ENCODE measurements at places on chromosomes 7 and 10.

DNA sequence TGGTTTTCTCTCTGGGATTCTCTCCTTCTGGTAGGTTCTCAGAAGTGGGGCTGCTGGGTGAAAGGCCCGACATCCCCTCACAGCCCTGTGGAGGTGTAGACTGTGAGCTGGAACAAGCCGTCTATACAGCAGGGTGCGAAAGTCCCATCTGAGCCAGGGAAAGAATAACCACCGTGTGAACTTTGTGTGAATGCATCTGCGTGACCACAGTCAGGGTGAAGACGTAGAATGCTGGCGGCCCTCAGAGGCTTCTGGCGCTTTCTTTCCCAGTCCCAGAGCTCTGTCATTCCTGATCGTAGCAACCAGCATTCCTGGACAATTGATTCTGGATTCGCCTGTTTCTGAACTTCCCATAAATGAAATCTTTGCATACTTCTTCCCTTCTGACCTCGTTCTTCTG is 30.0 kb downstream of the ELFN1 start:
- DNase-seq, result no peak

DNA sequence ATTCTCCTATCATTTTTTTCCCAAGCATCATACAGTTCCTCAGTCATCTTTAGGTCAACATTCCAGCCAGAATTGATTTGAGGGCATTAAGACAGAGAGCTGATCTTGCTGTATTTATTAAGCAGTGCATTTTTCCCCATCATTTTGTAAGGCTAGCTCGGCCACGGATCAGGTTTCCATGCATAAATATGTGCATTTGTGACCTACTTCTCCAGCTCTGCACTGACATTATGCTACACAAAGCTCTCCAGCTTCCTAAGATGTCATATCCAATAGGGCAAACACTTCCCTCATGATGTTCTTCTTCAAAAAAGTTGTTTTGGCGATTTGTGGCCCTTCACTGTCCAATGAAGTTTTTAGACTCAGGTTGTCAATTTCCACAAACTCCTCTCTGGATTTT is 202.6 kb downstream of the C7orf25 start:
- no peak for DNase-seq

- DNase-seq, result no peak
Measured at GRCh38 chr10:70960316-70960715, 72.0 kb upstream of the PCBD1 start.

DNA sequence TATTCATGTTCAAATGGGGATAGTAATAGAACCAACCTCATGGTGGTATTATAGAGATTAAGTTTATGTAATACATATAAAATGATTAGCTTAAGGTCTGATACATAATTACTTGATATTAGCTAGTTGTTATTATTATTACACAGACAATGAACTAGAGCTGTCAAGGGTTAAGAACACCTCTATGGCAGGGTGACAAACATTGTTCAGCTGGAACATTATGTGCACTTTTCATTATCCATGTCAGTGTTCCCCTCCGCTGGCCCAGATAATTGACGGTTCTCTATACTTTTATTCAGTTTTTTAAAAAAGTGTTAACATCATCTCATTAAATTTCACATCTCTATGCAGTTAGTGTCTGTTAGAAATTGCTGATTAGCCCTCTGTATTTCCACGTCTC is 142.1 kb downstream of the CDK14 start:
- no peak for DNase-seq

DNA sequence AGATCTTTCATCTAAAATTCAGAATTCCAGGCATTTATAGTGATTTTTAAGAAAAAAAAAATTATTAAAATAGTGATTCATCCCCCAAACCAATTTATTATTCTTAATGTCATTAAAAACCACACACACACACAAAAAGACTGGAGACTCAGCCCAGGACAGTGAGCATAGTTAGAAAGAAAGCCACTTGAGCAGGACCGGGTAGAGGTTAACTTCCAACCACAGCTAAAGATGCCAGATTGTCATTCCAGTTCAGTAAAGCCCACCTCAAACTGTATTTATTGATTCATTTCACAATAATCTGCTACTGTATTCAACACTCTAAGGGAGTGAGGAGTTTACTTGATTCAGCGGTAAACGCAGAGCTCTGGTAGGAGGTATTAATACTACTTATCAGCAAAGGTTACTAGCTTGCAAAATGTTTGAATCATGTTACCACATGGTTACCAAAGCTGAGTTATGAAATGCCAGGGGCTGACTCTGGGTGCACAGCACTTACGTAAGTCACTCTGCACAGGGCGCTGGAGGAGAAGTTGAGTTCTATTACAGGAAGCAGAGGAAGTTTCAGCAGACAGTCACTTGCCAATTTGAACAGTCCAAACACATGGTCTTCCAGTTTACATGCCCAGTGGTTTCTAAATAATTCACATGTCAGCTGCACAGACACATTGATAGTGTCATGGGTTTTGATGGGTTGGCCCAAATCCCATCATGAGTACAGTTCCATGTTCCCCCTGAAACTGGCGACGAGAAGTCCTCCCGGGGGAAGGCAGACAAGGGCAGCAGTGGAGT is 64.6 kb downstream of the KLF6 start:
- no peak for DNase-seq

- DNase-seq, result no peak
Measured at GRCh38 chr7:2719007-2719406, 31.0 kb downstream of the AMZ1 start.

DNA sequence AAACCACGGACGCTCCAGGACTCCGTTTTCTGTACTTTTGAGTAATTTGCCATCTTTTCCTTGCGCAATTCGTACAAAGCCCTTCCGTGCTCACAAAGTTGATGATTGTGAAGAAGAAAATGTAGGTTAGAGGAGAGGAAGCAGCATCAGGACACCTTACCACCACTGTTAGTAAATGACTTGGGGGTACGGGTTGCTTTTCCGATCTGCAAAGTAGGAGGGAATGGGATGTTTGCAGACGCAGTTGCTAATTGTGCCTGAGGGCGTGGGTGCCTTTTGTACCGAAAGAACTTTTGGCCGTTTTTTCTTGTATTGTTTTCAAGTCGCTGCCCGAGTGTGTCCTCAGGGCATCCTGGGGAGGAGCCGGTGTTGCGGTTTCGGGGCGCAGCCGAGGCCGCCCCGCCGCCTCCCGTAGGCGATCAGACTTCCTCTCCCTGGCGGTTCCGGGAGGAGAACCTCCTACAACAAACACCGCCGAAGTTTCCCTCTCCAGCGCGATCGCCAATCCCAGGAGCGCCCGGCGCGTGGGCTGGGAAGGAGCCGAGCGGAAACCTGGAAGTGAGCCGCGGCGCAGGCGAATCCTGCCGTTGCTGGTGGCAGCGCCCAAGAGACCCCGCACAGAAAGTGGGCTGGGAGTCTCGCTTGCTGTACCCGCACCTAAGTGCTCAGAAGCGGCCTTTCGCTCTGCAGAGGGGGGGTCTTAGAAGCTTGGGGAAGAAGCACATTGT is 1.0 kb downstream of the PRR15 start:
- no peak for DNase-seq

- DNase-seq, result no peak
Measured at GRCh38 chr10:110985497-110986275, 66.3 kb downstream of the SHOC2 start.

- no peak for DNase-seq
Measured at GRCh38 chr10:56928714-56929113, 567.7 kb upstream of the ZWINT start.

DNA sequence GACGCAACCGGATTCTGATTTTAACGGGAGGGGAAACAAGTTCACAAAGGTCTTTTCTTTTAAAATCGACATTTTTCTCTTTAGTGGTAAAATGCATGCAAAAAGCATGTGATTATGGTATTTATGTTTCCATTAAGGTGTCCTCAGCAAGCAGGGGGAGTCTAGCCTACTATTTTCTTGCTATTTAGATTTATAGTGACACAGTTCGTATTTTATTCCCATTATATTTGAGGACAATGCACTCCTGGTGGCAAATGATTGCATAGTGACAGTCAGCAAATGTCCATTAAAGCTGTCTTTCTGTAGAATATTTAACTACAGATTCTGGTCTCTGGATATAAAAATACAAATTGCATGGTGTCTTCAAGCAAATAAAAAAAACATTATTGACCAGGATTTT is 554.2 kb downstream of the PARD3 start:
- no peak for DNase-seq

DNA sequence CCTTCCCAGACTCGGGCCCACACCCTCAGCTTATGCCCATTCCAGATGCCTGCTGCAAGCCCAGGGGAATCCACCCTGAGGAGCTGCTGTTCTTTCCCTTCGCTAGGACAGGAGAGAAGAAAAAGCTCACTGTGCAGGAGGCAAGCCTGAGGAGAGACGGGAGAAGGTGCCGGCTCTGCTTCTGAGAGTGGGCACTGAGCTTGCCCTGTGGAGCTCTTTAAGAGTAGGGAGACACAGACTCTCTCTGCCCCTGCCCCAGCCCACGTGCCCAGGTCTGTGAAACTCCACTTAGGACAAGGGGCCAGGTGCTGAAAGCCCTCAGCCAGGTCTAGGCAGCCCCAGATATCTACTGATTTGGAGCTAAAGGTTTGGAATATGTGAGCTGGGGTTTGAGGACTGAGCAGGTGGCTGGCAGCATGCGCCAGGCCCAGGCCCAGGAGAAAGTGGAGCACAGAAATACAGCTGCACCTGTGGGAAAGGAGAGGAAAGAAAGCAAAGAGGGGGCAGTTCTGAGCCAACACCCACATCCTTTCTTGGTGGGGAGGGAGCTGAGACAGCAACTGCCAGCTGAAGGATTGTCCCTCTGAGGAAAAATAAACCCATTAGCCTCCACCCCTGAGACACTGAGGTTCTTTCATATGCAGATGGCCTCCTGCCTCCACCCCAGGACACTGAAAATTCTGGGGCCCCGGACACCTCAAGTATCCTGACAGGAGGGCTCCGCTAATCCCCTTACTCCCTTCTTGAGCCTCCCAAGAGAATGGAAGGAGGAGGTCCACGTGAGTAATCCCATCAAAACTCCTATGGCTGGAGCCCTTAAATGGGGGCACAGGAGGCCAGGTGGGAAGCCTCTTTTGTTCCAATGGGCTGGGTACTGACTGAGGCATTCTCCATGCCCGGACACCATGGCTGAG is 7.3 kb downstream of the POLL start:
- no peak for DNase-seq

GRCh38 chr10:5117026-5117425 is 22.8 kb downstream of the AKR1C3 start:
- no peak for DNase-seq

DNA sequence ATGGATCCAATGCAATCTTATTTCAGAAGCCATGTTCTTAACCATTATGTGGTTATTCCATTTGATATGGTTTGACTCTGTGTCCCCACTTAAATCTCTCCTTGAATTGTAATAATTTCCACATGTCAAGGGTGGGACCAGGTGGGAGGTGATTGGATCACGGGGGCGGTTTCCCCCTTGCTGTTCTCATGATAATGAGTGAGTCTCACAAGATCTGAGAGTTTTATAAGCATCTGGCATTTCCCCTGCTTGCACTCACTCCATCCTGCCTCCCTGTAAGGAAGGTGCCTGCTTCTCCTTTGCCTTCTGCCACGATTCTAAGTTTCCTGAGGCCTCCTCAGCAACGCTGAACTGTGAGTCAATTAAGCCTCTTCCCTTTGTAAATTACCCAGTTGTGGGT is 32.0 kb upstream of the TSPAN13 start:
- DNase-seq, result no peak

- no peak for DNase-seq
Measured at GRCh38 chr7:11524476-11525397, 307.3 kb downstream of the THSD7A start.

- no peak for DNase-seq
Measured at GRCh38 chr7:2629746-2630681, 1.8 kb upstream of the TTYH3 start.

DNA sequence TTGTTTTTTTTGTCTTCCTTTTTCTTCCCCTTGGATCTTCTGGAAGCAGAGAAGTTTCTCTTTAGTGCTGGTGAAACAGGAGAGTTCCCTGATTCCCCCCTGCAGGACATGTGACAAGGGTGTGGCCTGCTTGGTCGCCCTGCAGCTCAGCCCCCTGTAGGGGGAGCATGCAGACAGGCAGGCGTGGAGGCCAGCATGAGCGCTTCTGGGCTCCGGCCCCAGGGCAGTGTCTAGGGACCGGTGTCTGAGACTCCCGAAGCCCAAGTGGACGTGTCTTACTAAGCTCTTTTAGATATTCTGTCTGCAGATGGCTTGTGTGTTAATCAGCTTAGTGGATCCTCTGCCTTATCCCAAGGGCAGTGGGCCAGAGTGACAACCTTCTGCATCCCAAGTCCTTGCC is 26.1 kb downstream of the PRSS58 start:
- DNase-seq, result no peak

DNA sequence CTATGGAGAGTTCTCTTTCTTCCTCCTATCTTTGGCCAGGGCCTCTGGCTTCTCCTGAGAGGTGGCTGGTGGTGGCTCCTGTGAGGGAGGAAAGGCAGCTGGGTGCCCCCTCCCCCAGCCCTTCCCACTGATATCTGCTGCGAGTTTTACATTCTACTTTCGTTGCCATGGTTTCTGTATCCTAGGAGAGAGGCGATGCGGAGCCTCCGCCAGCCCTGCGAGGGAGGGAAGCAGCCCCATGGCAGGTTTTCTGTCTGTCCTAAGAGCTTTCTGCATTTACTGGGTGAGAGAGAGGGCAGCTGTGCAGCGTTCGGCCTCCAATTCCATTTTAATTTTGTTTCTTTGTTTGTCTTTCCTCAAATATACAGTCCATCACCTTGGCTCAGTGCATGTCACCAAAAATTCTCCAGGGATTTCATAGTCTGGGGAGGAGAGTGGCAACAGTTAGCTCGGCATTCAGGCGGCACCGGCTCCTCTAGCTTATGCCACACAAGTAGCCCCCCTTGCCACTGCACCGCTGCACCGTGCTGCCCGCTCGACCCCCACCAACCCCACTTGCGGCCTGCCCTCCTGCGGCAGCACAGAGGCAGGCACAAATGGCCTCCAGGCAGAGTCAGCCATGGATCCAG is 20.4 kb downstream of the DNAJB12 start:
- DNase-seq, result no peak

GRCh38 chr7:156666368-156667109 is 26.0 kb downstream of the RNF32 start:
- no peak for DNase-seq

DNA sequence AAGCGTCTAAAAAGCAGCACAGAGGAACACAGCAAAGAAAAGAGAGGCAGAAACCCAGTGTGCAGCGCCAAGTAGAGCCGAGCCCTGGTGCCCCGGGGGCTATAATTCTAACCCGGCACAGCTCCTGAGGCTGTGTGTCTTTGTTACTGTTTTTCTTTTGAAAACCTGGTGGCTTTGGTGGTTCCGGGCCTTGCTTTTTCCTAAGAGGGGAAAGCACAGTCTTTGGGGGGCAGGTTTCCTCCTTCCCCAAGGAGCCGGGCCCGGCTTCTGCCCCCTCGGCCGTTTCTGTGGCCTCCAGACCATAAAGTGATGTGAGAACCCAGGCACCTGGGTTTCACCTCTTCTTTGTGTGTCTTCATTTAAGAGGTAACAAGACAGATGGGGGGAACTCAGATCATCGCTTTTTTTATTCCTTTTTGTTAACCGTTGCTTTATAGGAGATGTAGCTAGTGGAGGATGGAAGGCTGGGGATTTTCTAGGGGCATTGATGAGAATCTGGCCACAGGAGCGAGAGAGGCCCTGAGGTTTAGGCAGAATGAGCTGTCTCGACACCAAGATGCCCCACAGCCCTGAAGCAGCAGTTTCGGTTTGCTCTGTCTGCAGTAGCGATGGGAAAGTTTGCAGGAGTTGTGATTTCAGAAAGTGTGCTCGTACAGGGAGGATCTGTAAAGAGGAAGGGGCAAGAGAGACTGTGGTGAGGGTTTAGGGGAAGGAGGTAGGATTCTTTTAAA is 367.8 kb upstream of the GALNT17 start:
- DNase-seq, result no peak
